Renal cortex interstitium (tissue), 15 donors: ENCODE measurements at places on chromosomes 12 and 14. TPM values are rescaled to one million over a fixed set of nuclear protein-coding genes. Genes with fewer than 3 reads are reported as not detected.
A peak's percentile ranks its signal among the peaks of the same experiment; 100 is the strongest.

The ABCD2 gene
- 0.10 TPM for polyA plus RNA-seq

The RCOR1 gene
- 43.1 TPM for polyA plus RNA-seq

The GZMH gene
- 0.11 TPM for polyA plus RNA-seq

The BLOC1S1 gene
- polyA plus RNA-seq, result 102 TPM

The RIMKLB gene
- 95.3 TPM for polyA plus RNA-seq

DNA sequence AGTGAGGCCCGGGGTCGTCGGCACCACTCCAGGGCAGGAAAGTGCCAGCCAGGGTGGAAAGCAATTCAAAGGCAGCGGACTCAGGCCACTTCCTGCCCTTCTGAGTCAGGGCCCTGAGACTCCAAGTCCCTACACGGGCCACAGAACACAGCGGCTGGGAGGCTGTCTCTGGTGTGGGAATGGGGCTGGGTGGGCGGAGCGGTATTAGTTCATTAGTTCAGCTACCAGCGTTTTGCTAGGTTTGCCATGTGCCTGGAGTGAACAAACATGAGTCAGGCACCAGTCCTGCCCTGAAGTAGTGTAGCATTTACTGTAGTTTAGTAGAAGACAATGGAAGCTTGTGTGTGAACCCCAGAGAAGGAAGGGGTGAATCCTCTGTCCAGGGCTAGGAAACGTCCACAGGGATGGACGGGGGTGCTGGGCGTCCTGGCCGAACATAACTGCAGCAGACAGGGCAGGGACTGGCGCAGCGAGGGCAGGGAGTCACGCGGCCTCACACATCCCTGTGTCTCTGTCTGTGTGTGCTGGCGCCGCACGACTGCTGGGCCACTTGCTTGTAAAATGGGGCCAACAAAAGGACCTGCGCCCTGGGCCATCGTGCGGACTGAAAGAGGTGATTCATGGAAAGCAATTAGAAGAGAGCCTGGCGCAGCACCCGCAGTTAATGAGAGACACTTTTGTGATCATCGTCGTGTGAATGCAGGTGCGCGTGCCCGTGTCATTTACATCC is 186.4 kb upstream of the PRMT8 start:
- DNase-seq, result peak; percentile 66

DNA sequence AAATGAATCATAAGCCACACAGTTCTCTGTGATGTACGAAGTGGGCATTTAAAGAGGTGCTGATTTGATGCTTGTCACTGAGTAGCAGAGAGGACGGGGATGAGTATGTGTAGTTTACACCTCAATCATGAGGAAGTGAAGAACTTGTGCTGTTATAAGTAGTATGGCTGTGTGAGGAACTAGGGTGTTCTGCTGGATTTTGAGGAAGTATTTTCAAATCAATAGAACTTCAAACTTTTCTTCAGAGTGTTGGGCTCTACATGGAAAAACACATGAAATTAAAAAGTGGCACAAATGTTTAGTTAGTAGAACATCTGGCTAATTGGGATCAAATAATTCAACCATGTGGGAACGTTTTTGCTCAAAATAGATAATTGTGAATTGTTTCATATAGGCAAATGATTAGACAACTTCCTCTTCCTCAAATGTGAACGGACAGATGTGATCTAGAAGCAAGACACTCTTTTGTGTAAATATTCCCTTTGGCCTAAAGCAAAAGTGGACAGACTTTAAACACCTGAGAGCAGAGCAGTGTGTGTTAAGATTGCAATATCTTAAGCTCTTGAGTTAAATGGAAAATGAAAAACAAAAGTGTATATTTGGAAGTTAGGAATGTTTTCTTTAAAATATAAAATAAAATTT is 168.5 kb downstream of the NAV3 start:
- DNase-seq, result no peak

GRCh38 chr12:13436182-13436581 is 239.7 kb downstream of the EMP1 start:
- DNase-seq, result no peak

DNA sequence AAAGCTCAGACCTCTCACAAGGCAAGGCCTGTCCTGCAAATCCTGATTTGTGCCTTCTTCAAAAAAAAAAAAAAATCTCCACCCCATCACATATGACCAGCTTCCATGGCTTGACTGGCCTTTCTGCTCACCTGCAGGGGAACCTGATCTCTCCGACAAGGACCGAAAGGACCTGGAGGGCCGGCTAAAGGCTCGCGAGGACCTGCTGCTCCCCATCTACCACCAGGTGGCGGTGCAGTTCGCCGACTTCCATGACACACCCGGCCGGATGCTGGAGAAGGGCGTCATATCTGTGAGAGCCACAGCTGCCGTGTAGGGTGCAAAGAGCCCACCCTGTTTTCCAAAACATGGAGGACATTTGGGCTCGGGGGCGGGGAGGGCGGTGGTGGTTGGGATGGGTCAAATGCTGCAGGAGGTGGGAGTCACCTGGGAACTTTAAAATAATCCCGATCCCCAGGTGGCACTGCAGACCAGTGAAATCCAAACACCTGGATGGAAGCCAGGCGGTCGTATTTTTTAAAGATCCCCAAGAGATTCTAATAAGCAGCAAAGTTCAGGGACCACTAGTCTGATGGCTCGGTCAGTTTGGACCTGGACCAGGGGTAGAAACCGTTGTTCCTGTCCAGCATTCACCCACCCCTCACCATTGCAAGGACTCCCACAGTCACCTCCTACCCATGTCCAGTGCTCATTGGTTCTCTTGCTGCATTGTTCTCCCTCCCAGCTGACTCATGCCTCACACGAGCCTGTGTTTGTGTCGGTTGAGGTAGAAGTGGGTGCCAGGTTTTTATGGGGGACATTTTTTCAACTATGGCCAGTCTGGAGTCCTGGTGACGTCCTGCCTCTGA is 44.8 kb downstream of the FOXN4 start:
- peak; percentile 58 for DNase-seq
